Stimulated activated CD4-positive, alpha-beta T cell treated with anti-CD3 and anti-CD28 coated beads, TNF-alpha, amount 100 ng/mL, for 48 hours (primary cell): ENCODE measurements at places on chromosomes 5 and 9.

DNA sequence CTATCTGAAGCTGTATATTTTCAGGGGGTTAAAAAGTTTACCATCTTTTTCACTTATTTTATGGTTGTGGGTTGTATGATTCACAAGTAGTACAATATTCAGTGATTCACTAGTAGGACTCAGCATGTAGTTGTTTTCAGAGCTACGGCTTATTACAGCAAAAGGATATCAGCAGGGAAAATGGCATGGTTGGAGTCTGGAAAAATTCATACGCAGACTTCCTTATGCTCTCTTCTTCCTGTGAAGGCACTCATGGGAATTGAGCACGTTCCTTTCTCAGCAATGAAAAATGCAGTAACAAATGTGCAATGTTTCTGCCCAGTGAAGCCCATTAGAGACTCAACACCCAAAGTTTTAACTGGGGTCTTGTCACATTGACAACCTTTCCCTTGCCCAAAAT, 250.5 kb downstream of the KCNN2 start:
- DNase-seq: no peak

GRCh38 chr5:126883564-126884245, 106.8 kb downstream of the LMNB1 start:
- no peak for DNase-seq

DNA sequence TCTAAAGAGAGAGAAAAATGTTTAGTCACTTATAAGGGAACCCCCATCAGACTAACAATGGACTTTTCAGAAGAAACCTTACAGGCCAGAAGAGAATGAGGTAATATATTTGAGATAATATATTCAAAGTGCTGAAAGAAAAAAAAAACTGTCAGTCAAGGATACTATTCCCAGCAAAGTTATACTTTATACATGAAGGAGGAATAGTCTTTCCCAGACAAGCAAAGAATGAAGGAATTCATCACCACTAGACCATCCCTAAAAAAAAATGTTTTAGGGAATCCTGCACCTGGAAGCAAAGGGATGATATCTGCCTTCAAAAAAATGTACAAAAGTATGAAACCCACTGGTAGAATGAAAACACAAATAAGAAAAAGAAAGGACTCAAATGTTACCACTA, 37.5 kb upstream of the SH3TC2 start:
- DNase-seq: no peak

DNA sequence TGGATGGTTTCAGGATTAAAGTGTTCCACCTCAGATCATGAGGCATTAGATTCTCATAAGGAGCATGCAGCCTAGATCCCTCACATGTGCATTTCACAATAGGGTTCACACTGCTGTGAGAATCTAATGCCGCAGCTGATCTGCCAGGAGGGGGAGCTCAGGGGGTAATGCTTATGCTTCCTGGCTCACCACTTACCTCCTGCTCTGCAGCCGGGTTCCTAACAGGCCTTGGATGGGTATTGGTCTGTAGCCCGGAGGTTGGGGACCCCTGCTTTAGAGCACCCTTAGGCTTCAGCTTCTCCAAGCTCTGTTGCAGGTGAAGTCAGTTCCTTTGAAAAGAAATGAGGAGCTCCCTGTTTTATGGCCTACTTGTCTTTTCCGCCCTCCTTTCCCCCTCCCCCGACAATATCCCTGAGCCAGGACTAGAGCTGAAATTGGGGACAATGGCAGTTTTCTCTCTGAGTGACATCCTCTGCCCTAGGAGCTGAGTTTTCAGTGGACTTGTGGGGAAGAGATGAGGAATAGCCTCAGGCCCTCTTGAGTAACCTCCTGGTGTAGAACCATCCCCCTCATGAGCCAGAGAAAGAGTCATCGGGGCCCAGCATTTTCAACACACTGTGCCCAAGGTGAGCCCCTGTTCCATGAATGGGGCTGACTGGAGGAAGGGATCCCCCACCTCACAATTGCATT, 16.2 kb upstream of the MAT2B start:
- no peak for DNase-seq

DNA sequence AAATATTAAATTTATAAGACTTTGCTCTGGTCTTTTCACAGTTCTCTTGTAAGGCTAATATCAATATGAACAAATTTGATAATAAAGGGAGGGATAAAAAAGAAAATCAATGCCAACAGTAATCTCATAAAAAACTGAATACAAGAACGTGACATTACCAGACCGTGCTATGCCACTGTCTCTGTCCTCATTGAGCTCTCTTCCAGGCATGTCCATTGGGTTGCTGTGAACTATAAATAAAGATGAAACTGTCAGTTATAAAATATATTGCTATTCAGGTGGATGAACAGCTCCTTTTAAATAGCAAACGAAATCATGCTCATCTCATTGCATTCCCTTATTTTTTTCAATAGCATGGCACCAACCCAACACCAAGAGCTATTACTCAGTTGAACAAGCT, 74.0 kb upstream of the RAPGEF6 start:
- DNase-seq: no peak

GRCh38 chr5:151949701-151950308, 25.2 kb upstream of the GLRA1 start:
- no peak for DNase-seq

DNA sequence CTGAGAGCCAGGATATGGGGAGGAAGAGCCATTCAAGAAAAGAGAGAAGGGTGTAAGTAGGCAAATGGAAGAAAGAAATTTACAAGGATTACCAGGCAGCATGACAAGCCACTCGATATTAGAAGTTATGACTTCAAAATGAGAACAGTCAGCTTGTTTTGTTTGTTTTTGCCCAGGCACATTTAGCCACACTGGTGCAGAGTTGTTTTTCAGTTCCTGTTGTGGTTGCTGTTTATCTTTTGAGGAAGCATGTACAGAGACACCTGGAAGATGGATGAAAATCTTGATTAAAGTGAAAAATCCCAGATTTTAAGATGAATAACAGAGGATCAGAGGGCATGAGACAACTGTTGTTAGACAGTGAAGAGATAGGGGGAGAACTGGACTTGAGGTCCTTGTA, 199.1 kb downstream of the MTRR start:
- DNase-seq: no peak

GRCh38 chr5:56588636-56589480, 226.5 kb upstream of the MAP3K1 start:
- DNase-seq: no peak

DNA sequence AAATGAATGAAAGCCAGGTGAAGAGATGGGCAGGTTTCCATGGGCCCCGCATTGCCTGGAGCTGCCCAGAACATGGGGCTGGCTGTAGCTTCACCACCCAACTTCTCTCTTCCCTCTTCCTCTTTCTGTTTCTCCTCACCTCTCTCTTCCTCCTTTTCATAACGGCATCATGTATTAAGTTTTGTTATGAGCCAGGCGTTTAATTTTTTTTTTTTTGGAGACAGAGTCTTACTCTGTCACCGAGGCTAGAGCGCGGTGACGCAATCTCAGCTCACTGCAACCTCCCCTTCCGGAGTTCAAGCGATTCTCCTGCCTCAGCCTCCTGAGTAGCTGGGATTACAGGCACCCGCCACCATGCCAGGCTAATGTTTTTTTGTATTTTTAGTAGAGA, 13.0 kb upstream of the SPINK4 start:
- no peak for DNase-seq

- no peak for DNase-seq
Observed at GRCh38 chr5:34409373-34409772, 246.8 kb upstream of the RAI14 start.

DNA sequence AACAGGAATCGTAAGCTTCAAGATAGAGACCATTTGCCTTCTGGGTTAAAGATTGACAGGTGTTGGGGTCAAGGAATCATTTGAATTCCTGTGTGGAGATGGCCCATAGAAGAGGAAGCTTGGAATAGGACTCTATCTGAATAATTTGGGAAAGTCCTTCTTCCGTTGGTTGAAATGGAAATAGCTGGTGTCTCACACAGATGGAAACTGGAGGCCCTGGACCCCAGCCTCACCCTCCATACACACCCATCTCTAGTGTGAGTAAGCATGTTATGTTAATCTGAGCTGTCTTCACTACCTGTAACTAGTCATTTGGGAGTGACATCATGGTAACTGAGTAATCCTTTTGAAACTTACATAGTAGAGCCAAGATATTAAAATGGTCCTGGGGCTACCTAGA, 184.4 kb downstream of the CD180 start:
- no peak for DNase-seq

- DNase-seq: no peak
Observed at GRCh38 chr9:131609099-131609830, 63.9 kb downstream of the PRRT1B start.

GRCh38 chr5:61777292-61777691, 445.2 kb downstream of the ZSWIM6 start:
- no peak for DNase-seq

- no peak for DNase-seq
Observed at GRCh38 chr9:111798786-111799185, 4.0 kb upstream of the SHOC1 start.

DNA sequence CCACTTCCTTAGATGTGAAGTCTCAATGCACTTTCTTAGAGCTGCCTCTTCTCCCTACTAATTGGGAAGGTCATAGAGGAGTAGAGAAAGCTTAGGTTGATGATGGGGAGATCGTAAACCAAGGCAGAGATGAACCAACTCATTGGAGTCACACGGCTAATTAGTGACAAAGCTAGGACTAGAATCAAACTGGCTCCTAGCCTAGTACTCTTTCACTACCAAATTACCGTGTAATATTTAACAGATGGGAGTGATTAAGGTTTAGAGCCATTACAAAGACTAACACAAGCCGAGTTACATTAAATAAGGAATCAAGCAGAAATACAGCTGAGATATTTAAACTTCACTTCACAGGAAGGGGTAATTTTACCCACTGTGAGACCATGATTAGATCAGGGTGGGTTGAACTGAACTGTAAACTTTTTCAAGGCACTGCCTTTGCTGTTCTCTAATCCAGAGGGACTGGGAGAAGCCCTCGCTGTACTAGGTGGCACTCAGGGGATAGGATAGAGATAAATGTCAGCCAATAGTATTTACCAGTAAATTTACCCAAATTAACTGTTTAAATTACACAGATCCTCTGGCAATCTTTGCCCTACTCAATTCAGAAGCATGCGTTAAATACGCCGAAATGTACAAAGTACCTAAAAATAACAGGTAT, 166.4 kb upstream of the PIK3R1 start:
- no peak for DNase-seq

- DNase-seq: peak; percentile 44
Observed at GRCh38 chr9:18255158-18255629, 218.8 kb upstream of the ADAMTSL1 start.

DNA sequence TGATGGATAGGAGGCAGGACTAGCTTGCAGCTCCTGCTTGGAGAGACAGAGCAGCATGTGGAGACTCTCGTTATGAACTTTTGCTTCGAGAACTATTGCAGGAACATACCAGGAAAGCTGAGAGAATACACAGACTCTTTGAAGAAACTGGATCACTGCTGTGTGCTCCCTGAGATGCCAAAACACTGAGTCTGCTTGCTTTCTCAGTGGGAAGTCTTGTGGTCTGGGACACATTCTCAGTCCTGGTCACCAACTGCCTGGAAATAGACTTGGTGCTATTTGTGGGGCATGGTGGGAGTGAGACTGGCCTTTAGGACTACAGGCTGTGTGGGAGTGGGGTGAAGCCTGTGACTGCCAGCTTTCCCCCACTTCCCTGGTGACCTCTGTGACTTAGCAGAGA, 252.6 kb downstream of the MED10 start:
- no peak for DNase-seq

GRCh38 chr5:163508753-163509152, 3.3 kb downstream of the MAT2B start:
- DNase-seq: no peak

DNA sequence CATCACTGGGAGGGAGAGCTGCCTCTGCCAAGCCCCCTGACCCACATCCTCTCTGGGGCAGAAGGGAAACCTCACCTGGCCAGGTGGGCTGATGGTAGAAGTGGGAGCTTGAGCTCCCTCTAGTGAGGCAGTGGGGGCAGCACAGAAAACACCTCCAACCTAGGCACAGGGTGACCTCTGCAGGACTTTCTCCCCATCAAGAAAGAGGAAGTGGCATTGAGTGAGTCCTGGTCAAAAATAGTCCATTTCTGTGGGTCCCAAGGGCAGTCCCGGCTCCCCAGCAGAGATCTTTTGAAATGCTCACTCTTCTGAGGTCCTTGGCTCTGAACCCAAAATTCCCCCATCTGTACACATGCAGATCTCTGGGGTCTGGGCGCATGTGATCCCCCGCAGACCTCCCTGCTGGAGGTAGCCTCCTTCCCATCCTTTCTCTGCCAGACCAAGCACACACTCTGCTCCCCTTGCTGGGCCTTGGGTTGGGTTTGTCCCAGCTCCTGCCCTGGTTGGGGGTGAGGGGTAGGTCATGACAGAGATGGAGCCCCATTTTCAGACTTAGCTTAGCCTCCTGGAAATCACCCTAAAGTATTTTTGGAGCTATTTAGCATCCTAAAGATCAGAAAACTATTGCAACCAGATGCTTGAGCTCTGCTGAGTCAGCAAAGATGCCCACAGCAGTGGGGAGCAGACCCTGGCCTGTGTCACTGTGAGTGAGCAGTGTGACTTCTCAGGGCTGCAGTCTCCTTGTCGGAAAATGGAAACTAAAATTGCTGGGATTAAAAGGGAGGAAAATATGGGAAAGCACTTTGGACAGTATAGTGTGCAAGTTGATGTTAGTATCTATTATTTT, 41.6 kb upstream of the LCP2 start:
- peak; percentile 43 for DNase-seq

DNA sequence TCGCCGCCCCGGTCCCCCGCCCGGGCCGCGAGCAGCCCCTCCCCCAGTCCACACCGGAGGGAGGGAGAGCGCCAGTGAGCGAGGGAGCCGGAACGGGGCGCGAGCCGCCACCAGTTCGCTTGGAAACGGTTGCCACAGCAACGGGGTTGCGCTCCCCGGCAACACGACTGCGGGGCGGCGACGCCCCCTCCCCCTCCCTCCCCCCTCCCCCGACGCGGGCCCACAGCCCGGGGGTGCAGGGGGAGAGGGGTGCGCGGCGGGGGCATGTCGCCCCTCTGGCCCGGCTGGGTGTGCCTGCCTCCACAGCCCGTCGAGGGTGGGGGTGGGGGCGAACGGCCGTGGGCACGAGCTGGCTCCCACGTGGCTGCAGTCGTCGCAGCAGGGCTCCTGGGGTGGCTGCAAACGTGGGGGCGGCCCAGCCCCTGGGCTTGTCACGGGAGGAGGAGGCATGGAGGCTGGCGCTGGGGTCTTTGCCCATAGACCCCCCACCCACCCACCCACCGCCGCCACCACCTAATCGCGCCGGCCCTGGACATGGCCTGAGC, 524 bp downstream of the PRR7 start:
- no peak for DNase-seq

GRCh38 chr5:172361566-172362238, 78.1 kb upstream of the UBTD2 start:
- DNase-seq: peak; percentile 13

DNA sequence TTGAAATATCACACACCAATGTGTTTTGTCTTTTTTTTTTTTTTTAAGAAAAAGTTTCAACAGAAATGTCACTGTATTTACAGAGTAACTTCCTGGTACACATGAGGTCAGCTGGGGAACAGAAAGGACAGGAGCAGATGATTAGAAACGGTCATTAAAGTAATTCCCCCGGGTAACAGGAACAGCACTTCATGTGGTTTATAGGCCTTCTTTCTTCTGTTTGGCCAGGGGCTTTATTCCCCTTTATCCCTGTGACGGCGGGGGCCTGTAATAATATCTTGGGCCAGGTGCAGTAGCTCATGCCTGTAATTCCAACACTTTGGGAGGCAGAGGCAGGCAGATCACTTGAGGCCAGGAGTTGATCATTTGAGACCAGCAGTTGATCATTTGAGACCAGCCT, 30.5 kb upstream of the MSH3 start:
- no peak for DNase-seq
